ENCODE measurements at places on chromosomes 2 and 18.

DNA sequence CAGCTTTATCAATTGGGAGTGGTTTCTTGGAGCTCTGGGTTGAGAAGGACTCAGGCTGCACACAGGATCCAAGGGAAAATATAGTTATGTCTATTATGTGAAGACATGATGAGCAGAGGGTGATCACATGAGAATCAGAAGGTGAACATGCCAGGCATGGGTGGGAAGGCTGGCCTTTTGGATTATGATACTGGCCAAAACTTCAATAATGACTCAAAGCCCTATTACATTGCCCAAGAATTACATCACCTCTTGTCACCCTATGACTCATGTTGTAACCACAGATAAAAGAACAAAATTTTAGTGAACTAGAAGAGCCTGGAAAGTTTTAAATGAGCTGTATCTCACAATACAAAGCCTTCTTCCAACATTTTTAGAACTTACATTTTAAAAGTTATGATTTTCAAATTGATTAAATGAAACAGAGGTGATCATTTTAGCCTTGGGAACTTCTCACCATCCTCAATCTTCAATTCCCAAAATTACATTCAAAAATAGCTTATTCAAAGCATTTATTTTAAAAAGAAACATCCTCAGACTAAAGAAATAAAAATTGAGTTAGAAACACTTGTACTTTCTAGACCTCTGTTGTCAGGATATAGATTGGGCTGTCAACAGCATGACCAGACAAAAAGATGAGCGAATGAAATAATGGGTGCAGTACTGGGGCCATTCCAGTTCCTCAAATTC lies 428.3 kb downstream of the MBD2 start:
- DNase-seq = no peak

DNA sequence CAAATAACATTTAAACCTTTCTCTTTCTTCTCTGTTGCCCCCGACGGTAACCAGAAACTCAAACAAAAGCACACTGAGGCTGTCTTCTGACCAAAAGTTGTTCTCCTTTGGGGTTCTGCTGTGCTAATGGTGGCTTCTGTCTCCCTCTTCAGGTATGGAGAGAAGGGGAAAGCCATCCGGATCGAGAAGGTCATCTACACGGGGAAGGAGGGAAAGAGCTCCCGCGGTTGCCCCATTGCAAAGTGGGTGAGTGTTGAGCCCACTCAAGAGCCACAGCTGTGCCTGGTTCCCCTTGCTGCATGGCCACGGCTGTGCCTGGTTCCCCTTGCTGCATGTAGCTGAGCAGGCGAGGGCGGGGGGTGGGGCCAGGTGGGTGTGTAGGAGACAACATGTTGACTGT lies 67.4 kb downstream of the BOLA3 start:
- DNase-seq = peak; percentile 48

DNA sequence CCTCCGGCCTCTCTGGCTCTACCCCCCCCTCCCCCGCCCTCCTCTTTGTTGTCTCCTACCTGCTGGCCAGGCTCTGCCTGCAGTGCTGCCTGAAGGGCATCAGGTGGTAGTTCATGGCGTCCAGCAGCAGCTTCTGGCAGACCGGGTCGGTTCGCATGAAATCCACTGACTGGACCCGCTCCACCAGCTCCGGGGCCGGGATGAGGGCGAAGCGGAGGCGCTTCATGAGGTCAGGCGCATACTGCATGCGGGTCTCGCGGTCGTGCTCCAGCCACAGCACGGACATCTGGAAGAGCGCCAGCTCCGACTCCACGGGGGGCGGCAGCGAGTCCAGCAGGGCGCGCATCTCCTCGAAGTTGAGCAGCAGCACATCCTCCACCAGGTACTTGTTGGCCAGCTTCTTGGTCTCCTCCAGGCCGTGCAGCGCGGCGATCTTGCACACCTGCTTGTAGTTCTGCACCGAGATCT lies 3.2 kb downstream of the KLHL14 start:
- no peak for DNase-seq

- no peak for DNase-seq
Measured at GRCh38 chr2:198776616-198777406, 680.9 kb downstream of the SATB2 start.

DNA sequence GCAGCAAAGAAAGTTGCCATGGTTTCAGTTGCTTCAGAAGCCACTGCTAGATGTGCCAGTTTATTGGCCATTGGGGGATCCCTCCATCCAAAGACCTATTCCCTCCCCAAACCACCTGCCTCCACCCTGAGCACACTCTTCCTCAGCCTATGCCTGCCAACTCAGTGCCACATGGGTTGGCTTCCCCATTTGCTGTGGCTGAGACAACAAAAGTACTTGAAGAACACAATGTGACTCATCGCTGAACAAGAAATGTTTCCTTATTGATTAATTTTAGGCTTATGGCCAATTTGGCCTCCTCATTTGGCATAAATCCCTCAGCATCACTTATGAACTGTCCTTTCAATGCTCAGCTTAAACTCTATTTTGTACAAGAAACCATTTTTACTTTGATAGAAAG lies 215.9 kb downstream of the TMEM247 start:
- DNase-seq = no peak

GRCh38 chr2:39481611-39482010 lies 44.5 kb upstream of the MAP4K3 start:
- no peak for DNase-seq

DNA sequence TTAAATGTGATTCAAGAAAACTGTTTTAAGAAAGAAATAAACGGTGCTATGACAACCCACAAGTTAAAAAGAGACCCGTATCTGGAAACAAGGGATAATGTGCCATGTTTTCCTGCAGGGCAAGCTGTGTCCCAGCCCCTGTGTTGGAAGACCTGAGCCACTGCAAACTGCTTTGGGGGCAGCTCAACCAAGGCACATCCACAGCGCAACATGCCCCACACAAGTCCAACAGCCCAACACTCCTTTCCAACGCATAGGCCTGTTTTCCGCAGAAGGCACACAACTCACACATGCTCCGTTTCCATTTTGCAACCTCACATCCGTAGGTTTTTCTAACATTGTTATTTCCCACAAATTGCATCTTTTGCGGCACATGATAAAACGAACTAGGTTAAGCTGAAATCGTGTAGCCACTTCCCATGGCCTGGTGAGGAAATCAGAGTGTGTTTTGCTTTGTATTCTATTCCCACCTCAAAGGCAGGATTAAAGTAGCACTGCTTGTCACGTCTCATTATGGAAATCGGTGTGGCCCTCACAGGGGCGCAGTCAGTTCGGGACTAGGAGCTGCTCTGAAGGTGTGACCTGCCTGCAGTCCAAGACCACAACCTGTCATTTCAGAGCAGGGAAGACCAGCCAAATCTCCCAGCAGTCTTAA lies 50.5 kb upstream of the ZNF516 start:
- DNase-seq = no peak

DNA sequence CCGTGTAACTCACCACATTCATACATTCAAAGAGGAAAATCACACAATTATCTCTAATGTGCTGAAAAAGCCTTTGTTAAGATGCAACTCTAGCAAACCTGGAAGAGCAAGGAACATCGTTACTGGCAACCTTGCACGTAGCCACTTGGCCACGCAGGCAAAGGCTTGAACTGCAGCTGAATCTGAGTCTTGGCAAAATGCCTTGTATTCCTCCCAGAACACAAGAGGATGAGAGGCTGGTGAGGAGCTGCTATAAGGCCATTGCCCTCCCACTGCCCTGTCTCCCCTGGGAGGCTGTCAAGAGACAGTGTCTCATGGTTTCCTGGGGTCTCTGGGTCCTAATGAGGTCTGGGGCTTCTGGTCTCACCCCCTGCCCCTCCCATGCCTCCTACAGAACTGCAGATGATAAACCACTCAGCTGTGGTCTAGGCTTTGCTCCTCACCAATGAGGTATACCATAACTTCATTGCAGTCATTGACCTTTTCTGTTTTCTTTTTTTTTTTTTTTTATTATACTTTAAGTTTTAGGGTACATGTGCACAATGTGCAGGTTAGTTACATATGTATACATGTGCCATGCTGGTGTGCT lies 141.4 kb downstream of the SPP2 start:
- no peak for DNase-seq

GRCh38 chr18:32025744-32026143 lies 7.1 kb downstream of the RNF125 start:
- no peak for DNase-seq

- no peak for DNase-seq
Measured at GRCh38 chr2:150125188-150125587, 362.3 kb downstream of the RND3 start.

- no peak for DNase-seq
Measured at GRCh38 chr2:159225025-159226016, 61.2 kb downstream of the WDSUB1 start.

DNA sequence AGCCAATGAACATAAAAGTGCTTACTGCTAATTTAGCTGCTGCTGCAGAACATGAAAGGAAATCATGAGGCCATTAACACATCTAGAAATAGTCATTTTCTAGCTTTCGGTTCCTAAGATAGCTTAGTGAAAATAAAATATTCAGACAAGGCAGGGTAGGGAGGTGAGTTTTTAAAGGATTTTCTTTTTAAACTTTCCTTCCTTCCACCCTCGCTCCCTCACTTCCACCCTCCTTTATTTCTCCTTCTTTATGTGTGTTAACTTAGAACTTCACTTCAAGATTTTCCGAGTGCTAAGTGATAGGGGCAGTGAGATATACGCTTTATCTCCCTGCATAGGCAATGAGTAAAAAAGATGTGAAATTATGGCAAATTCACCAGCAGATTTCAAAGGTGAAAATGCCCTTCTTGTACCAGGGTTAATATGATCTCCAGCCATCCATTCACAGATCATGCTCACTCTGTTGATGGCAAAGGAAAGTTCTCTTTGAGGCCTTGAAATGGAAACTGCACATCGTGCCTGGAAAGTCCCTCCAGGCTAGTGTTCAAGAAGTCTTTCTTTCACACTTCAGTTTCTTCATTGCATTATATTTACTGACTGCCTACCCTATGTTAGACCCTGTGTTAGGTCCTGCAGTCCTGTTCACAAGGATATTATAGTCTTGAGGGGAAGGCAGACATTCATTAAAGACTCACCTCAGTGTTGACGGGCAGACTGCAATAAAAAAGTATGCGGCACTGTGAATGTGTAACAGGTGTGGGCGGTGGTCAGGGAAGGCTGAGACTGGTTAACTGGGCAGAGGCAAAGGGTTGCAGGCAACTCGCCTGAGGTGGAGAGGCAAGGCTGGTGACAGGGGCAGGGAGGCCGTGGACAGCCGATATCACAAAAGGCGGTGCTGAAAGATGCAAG lies 200.8 kb downstream of the PLCL1 start:
- no peak for DNase-seq

GRCh38 chr2:161946489-161947107 lies 127.4 kb downstream of the DPP4 start:
- DNase-seq = no peak

DNA sequence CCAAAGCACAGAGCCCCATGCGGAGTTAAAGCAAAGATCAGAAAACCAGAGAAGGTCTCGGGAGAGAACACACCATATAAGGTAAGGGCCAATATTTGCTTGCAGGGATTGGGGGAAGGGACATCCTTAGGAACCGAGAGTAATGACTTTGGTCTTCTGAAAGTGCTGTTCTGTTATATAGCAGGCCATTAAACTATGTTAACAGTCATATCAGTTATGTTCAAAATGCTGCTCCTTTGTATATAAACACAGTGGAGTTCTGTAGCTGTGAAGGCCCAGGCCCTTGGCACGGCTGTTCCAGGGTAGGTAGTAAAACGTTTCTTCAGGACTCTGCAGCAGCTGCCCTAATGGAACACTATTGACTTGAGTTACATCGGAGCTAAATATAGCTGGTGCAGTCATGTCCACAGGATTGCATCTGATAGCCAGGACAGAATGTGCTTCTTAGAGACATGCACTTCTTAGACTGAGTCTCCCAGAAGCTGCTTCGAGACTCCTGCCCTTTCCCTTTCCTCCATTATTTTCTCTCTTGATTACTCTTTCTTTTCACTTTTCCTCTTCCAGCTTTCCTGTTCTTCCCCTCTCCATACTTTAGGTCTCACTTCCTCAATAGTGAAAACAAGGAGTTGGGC lies 122.4 kb downstream of the SETBP1 start:
- no peak for DNase-seq

DNA sequence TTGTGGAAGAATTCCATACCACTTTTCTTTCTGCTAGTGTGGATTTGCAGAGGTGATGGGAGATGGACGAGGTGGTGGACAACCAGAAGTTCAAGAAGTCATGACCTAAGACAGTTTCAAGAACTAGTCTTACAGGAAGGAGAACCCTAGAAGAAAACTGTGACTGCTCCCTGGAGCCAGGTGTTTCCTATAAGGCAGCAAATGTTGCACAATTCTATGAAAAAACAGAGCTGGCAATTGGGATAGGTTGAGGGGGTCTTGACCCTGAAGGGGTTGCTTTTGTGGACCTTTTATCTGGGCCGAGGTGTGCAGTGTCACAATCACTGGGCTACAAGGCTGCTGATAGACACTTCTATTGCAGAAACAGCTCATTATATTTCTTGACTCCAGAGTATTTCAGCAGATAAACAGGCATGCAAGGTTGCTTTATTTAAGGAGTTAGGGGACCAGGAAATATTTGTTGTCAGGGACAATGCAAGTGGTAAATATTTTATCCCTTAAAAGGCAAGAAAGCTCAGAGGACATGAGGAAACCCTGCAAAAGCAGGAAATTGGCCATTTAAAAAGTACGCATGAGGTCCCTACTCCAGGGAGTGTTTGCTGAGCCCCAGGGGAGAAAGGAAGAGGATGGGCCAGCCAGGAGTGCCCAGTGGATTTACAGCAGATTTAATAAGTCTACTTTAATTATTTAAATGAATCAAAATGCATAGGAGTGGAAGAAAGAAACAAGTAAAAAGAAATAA lies 22.9 kb downstream of the APCDD1 start:
- DNase-seq = no peak

- no peak for DNase-seq
Measured at GRCh38 chr2:75896779-75897366, 186.2 kb upstream of the GCFC2 start.

DNA sequence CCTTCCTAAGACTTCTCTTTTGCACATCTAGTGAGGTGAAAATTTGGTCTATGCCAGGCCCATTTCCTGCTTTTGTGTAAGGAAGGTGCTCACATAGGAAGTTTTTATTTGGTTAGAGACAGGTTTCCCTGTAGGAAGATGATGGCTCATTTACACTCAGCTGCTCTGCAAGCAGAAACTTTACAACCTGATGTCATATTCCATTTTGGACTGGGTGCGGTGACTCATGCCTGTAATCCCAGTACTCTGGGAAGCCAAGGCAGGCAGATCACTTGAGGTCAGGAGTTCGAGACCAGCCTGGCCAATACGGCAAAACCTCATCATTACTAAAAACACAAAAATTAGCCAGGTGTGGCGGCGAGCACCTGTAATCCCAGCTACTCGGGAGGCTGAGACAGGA lies 35.8 kb downstream of the CASP10 start:
- no peak for DNase-seq

- no peak for DNase-seq
Measured at GRCh38 chr2:227366769-227367426, 12.2 kb downstream of the TM4SF20 start.

DNA sequence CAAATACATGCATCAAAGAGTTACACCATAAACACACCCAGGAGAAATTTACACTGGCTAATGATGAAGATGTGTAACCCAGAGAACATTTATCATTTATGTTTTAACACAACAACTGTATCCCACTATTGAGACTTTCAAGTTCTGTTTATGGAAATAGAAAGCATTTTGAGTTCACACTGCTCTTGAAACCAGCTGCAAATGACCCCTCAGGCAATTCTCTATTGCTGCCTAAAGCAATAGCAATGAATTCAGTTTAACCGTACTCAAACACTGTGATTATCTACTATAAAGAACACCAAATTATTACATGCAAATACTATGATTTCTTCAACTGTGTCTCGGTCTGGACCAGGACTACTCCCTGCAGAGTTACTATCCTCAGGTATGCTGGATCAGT lies 452.7 kb upstream of the NRXN1 start:
- no peak for DNase-seq

- no peak for DNase-seq
Measured at GRCh38 chr2:223897669-223898330, 47.3 kb downstream of the WDFY1 start.

GRCh38 chr18:63590373-63590772 lies 3.2 kb downstream of the SERPINB13 start:
- no peak for DNase-seq
